ENCODE measurements at places on chromosomes 12 and 14.

DNA sequence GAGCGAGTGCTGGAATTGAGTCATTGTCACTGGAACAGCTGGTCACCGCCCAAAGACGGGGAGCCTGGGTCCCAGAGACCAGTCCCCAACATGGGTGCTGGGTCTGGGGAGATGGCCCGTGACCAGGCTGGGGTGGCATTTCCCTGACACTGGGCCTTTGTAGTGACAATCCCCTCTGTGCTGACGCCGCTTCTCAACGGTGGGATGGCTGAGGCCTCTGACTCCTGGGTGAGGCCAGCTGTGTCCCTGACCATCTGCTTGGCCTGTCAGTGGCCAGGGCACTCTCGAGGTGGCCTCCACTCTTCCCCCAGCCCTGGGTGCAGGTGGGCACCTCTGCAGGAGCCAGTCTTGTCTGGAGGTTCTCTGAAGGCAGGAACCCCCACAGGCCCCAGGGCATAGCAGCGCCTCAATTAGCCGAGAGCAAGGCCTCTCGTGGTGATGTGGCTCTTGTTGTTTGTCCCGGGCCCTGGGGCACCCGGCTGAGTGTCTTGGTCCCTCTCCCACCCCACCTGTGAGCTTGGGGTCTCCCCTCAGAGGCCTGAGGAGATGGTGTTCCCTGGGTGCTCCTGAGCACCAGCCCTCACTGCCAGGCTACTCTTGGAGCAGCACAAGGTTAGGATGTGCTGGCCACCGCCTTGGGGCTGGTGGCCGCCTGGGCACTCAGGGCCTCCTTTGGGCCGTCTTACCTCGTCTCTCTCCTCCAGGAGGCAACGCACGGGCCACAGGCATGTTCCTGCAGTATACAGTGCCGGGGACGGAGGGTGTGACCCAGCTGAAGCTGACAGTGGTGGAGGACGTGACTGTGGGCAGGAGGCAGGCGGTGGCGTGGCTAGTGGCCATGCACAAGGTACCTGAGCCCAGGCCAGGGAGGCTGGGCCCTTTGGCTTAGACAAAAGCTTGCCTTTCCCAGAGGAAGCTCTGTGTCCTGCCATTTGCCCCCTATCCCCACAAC lies 16.6 kb downstream of the ZFYVE21 start:
- no peak for DNase-seq

GRCh38 chr14:31194095-31194494 lies 13.5 kb downstream of the HECTD1 start:
- no peak for DNase-seq

GRCh38 chr14:100374876-100375265 lies 51.7 kb downstream of the SLC25A47 start:
- DNase-seq: no peak

- DNase-seq: peak; percentile 54
These were observed 147.8 kb upstream of the ATP2B1 start for GRCh38 chr12:89856431-89856830.

All from T-helper 1 cell (primary cell).